ENCODE measurements at places on chromosomes 1 and 21. TPM values are rescaled to one million over a fixed set of nuclear protein-coding genes. Genes with fewer than 3 reads are reported as not detected.

The ARHGAP29 gene
- 16.2 TPM for polyA plus RNA-seq

The UBASH3A gene
- polyA plus RNA-seq: not detected

The EPHB2 gene
- 31.4 TPM for polyA plus RNA-seq

The RPAP2 gene
- polyA plus RNA-seq: 6.6 TPM

The DYNLT4 gene
- polyA plus RNA-seq: not detected

The SLC16A4 gene
- 47.2 TPM for polyA plus RNA-seq

The SLC37A1 gene
- polyA plus RNA-seq: 2.3 TPM

The LCE1D gene
- polyA plus RNA-seq: not detected

The UBQLN4 gene
- 39.1 TPM for polyA plus RNA-seq

The HORMAD1 gene
- 13.6 TPM for polyA plus RNA-seq

The TFF2 gene
- polyA plus RNA-seq: not detected

The RPS8 gene
- 1,608 TPM for polyA plus RNA-seq

The EFNA4 gene
- polyA plus RNA-seq: 6.1 TPM

The TMEM81 gene
- polyA plus RNA-seq: 2.0 TPM

DNA sequence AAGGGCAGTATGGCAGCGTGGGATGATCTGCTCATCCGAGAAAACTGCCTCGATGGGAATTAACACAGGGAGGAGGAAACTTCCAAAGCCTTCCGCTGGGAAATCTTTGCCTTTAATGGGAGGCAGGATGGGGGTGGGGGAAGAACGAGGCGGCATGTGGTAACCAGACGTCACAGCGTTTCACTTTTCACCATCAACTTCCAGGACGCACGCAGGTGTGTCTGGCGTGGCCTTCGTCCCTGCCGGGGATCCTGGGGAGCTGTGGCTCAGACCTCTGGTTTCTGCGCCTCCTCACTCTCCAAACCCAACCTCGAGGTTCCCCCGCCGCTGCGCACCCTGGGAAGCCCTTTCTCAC, 282 bp downstream of the RSPH1 start:
- DNase-seq: peak; percentile 20

GRCh38 chr1:170355267-170355801, 176.6 kb upstream of the GORAB start:
- no peak for DNase-seq

GRCh38 chr1:170225781-170226530, 80.2 kb downstream of the NTMT2 start:
- no peak for DNase-seq

- DNase-seq: no peak
Observed at GRCh38 chr1:183239793-183240525, 53.9 kb downstream of the LAMC2 start.

DNA sequence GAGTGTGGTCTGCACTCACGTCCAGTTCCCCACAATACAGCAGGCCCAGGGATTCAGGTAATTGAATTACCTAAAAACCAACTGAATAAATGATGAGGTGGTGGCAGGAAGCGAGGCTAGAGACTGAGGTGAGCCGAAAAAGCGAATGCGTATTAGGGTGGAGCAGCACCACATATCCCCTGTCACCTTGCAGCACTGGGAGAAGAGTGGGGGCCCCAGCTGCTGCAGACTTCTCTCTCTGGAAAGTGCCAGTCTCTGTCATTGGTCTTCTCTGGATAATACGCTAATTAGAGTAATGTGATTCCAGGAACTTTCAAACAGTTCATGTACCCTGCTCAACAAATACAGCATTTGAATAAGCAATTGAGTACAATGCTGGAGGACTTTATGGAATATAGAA, 199.0 kb downstream of the RPS6KC1 start:
- DNase-seq: no peak

DNA sequence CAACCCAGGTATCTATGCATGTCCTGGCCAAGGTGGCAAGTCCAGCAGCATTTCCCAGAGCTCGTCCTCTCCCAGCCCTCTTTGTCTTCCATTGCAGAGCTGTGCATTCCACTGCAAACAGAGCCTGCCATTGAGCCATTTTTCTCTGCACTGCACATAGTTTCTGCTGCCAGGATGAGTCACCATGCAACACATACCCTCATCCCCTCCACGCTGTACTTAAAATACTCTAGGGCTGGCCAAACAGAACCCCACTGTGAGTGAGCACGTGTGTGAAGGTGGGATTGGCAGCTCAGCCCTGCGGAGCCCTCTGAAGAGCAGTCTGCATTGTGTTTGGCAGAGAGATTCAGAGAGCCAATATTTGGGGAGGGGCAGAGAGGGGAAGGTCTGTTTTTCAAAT, 3.9 kb upstream of the ATP1B1 start:
- DNase-seq: no peak

- no peak for DNase-seq
Observed at GRCh38 chr1:20993716-20994575, 182.8 kb downstream of the EIF4G3 start.

- DNase-seq: no peak
Observed at GRCh38 chr1:200753650-200754198, 15.0 kb downstream of the CAMSAP2 start.

DNA sequence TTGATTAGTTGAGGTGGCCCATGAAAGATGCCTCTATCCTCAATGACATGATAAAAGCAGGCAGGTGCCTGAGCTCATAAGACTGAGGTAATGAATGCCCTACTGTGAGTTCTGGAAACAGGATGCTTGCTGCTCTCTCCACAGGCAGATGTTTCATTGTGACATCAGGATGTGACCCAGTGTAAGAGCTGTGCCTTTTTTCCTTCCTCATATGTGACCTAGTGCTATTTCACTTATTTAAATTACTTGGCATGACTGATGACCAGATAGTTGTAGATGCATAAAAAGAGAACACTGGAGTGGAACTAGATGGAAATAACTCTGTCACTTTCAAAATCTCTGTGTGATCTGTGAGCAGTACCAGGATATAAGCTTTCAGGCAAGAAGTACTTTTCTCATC, 31.9 kb downstream of the KIF14 start:
- DNase-seq: no peak

GRCh38 chr1:233673261-233673946, 59.5 kb downstream of the KCNK1 start:
- peak; percentile 66 for DNase-seq

- no peak for DNase-seq
Observed at GRCh38 chr1:229121845-229122436, 149.0 kb upstream of the RAB4A start.

DNA sequence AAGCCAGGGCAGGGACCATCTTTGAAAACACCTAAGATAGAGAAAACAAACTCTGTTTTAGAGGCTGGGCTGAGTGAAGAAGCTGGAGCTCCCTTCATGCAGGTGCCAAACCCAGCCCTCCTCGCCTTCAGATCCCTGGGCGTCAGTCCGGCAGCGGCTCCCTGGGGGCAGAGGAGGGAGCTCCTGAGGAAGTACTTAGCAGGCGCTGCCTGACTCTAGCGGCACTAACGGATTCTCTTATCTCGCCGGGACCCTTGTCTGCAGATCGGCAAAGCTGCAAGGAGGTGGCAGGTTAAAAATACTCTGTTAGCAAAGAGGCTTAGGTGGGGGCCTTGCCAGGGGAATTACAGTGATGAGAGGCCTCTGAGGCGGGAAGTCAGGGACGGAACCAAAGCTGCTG, 79.6 kb downstream of the PLXNA2 start:
- DNase-seq: no peak

DNA sequence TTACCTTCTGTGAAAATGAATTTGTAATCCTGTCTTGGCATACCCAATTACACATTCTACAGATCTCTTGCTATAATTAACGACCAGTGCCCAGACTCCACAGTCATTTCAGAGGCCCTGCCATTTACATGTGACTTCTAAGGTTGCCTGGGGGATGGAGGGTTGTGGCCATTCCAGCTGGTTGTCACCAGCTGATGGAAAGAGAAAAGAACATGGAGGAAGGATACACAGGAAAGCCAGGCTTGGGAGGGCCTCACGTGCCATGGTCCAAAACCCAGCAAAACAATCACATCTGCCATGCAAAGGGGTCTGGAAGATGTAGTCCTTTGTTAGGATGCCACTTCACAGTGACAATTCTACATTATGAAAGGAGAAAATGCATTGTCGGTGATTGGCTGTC, 59.3 kb downstream of the LAMC2 start:
- DNase-seq: no peak

DNA sequence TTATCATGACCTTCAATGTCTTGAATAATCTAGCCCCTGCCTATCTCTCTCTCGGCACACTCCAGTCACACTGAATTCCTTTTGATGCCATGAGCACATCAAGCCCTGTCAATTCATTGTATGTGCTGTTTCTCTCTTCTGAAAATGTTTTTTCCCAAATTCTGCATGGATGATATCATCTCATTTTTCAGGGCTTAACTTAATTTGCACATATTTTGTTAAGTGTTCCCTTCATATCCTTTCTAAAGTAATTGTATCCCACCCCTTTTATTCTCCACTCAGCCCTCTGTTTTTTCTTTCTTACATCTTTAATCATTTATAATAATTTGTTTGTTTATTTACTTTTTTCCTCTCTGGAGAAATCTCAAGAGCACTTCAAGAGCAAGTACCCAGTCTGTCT, 149.9 kb downstream of the ZNF326 start:
- no peak for DNase-seq

DNA sequence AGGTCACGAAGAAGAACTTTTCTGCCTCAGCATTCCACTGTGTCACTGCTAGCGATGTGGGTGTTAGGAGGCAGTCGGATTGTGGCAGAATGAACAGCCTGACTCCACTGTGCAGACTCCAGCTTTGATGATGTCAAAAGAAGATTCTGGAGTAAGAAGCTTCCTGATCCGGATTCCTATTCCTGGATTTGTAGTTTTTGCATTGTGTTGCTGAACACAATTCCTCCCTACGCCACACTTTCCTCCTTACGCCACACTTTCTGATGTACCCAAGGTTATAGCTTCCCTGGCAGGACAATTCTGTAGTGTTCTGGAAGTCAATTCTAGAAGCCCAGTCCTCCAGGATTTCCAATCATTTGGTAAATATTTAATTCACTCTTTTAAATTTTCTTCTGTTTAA, 665.2 kb upstream of the ADGRL2 start:
- DNase-seq: no peak

DNA sequence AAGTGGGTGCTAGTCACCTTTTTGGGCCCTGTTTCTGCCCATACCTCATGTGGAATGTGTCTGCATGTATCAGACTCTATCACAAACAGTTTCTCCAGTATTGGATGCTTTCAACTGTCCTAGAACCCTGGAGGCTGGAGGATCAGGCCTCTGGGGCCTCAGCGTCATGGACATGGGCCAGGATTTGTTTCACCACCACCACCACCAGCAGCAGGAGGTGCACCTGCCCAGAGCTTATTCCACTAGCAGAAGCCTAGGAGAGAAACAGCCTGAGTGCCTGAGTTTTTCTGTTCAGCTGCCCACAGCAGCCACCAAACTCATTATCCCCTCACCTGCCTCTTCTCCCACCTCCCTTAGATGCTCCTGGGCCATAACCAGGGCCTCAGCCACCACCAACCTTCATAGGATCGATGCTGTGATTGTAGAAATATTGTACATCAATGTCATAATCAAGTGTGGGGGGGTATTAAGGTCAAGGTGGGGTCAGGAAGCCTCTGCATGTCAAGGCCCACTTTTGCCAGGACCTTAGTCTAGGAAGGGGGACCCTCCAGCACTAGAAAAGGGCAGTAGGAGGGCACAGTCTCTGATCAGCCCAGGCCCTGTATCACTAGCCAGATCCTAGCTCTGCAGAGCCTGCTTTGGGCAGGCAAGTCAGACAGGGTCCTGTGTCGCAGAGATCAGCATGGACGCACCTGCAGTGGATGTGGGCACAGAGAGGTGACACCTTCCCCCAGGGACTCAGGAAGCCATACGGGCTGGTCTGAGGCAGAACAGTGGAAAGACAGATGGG, 9.3 kb downstream of the DMAP1 start:
- DNase-seq: no peak

- no peak for DNase-seq
Observed at GRCh38 chr1:11980676-11980972, 380 bp downstream of the MFN2 start.

DNA sequence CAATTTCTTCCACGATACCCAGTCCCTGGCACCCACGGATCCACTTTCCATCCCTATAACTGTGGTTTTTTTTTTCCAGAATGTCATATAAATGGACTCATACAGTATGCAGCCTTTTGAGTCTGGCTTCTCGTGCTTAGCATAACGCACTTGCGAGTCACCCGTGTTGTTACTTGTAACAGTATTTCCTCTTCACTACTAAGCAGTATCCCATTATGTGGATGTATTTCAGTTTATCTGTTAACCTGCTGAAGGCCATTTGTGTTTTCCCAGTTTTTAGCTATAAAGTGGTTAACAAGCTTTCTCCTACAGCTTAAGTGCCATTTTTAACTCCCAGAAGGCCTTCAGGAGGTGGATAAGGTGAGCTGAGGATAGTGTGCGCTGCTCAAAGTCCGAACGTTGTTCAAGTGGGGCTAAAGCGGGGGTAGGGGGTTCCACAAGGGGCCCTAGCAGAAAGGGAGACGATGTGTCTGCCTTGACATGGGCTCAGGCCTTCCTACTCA, 829 bp downstream of the ADAR start:
- DNase-seq: no peak

DNA sequence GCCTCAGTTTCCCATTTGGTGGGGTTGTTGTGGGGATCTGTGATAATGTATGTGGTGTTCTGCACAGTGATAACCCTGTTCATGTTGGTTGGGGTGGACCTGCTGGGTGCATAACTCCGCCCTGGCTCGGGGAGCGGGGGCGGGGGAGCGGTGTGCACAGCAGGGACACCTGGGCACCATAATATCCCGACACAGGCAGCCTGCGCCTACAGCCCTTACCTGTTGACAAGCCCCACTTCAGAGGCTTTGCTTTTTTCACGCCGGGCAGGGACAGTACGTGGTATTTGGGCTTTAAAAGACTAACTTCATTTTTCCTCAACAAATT, 48.0 kb upstream of the ACOT11 start:
- no peak for DNase-seq

- DNase-seq: no peak
Observed at GRCh38 chr1:240555524-240555923, 56.4 kb downstream of the GREM2 start.

DNA sequence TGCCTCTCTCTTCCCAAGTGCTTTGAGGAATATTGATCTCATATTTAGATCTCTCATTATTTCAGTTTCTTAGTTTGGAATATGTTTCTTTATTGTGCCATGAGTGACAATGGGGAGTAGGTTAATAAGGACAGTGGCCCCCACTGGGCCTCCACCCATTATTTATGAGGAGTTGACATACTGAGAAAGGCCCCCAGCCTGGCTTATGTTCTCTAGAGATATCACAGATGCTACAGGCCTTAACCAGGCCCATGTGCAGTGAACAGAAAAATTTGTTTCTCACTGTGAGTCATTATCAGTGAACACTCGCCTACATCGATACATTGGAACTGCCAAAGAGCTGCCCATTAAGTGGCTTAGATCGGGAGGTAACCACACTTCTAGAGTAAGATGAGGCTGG, 35.7 kb upstream of the SYT6 start:
- no peak for DNase-seq

- DNase-seq: no peak
Observed at GRCh38 chr1:14561014-14561693, 37.3 kb upstream of the KAZN start.

Data from A549 (cell line).